ENCODE measurements at places on chromosomes 3 and 15. TPM values are rescaled to one million over a fixed set of nuclear protein-coding genes. Genes with fewer than 3 reads are reported as not detected.

Gene FOXL2
- total RNA-seq, result 0.10 TPM

Gene GRK7
- total RNA-seq, result not detected

Gene AKAP13
- total RNA-seq, result 60.5 TPM

Gene TRIM42
- total RNA-seq, result not detected

Gene FAM131A
- total RNA-seq, result 44.6 TPM

Gene RAD18
- total RNA-seq, result 6.8 TPM

Gene GHSR
- total RNA-seq, result not detected

Gene EXOSC7
- total RNA-seq, result 42.2 TPM

Data from smooth muscle cell of the pulmonary artery (primary cell).